ENCODE measurements at places on chromosomes 3 and 15.

DNA sequence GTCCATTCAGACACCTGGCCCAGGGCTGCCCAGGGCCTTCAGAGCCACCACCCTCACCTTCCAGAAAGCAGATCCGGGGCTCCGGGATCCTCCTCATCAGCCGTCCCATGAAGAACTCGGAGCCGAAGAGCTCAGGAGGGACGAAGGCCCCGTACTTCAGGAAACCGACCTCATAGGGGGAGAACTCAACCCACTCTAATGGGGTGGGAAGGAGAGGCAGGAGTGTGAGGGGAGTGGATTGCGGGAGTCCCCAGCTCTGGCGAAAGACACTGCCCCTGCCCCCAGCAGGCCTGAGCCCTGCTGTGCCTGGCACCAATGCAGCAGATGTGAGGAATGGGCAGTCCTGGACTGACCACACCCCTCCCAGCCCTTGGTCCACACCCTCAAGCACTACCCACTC, 22.6 kb downstream of the PLA2G4D start:
- H3K4me3 ChIP-seq, result no peak overlapping the region
- no peaks in the 10 kb centered on the region for H3K4me1 ChIP-seq
- no peaks in the 10 kb centered on the region for H3K27me3 ChIP-seq

GRCh38 chr15:34456658-34457057, 19.1 kb upstream of the GOLGA8A start:
- H3K36me3 ChIP-seq, result no peaks in the 10 kb centered on the region
- DNase-seq, result no peak
- no peaks in the 10 kb centered on the region for H3K4me1 ChIP-seq
- H3K27me3 ChIP-seq, result no peaks in the 10 kb centered on the region

GRCh38 chr15:51270706-51271105, 67.7 kb downstream of the CYP19A1 start:
- H3K27ac ChIP-seq, result no peak overlapping the region
- no peak for DNase-seq
- no peak overlapping the region for H3K4me3 ChIP-seq
- H3K27me3 ChIP-seq, result no peaks in the 10 kb centered on the region
- no peaks in the 10 kb centered on the region for H3K4me1 ChIP-seq

DNA sequence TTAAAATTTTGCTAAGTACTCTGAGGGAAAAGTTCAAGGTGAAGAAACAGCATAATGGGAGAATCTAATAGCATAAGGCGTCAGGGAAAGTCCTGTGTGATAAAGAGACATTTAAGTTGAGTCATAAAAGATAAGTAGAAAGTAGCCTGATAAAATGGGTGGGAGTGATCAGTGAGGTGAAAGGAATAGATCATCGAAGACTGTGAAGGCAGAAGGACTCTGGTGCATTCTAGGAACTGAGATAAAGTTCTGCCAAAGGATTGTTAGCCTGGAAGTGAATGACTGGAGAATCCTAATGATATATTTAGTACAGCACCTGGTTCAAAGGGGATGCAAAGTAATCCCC, 149.9 kb downstream of the CFAP20DC start:
- no peak overlapping the region for H3K4me3 ChIP-seq
- no peak for DNase-seq
- H3K27ac ChIP-seq, result no peak overlapping the region
- H3K4me1 ChIP-seq, result no peaks in the 10 kb centered on the region

DNA sequence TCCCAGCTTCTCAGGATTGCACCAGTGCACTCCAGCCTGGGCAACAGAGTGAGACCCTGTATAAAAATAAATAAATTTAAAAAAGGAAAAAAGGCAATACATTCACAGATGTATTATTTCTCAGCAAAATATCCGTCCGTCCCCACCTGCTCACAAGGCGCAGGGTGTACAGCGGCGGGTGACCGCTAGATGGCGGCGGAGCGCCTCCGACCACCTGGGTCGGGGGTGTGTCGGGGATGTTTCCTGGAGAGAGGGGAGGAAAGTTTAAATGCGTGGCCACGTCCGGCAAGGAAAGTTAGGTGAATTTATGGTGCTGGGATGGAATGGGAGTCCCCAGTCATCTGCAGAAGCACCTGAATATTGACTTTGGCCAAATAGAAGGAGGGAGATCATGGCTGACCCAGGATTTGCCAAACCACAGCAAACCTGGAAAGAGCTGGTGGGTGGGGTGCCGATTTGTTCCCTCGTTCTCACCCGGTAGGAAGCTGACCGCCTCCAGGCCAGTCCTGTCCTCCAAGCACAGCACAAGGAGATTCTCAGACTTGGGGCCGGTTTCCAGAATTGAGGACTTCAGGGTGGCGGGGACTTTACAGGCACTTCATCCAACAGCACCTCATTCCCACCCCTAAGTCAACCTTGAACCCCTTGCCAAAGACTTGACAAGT, 88.3 kb downstream of the TMEM266 start:
- peak; percentile 93 for DNase-seq
- H3K36me3 ChIP-seq, result no peaks in the 10 kb centered on the region
- no peak overlapping the region for H3K4me3 ChIP-seq

DNA sequence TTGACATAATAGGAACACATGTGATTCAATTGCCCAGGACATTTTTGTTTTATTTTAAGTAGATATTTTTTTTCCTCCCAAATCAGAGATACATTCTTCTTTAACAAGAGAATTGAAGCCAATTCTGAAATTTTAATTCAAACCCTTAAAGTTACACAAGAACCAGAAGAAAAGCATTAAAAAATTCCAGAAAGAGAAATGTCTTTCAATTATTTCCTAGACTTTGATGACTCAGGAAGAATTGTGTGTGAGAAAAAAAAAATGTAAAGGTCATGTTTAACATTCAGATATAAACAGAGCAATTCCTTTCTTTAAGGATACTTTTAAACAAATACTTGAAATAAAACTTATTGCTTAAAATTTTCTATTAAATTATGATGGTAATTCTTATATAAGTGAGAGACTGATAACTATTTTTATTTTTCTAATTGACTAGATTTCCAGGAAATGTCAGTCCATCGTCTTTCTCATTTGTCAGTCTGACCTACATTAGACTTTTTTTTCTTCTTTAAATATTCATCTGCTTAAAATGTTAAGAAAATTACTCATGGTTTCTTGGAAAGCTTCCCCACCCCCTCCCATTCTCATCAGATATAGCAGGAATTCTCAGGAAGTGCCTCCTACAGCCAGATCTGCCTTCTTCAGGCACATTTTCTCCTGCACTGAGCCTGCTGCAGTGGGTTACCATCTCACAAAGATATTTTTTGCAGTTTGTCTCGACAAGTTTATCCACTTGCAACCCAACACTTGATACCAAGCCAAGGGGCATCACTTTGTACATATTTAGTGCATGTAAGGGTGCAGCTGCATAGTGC, 261.8 kb upstream of the CBLB start:
- no peaks in the 10 kb centered on the region for H3K4me1 ChIP-seq
- no peak for DNase-seq
- H3K4me3 ChIP-seq, result no peak overlapping the region
- H3K36me3 ChIP-seq, result no peaks in the 10 kb centered on the region

DNA sequence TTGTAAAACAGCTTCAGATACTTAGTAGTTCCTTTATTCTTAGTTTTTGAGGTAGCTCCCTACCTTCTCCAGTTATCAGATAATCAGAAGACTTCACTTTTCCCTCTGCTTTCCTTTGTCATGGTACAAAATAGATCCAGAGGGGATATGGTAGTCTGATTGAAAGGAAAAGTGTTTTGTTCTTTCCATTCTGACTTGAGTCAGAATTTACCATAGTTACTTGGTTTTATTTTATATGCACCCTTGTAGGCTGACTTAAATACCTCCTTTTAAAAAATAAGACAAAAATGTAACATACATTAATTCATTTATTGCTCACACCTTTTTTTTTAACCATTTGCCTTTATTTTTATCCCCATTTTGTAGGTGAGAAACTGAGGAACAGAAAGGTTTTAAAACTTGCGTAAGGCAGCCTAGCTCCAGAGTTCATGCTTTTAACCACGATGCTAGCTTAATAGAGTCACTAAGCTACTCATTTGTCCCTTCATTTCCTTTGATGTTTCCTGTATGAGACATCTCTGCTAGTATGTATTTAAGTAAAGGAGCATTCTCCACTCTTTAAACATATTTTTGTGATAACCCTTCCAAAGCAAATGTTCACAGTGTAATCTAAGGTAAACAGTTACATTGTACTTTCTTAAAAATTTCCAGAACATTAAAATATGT, 187.5 kb downstream of the KLHL25 start:
- H3K27me3 ChIP-seq, result no peaks in the 10 kb centered on the region
- H3K4me3 ChIP-seq, result no peak overlapping the region
- H3K4me1 ChIP-seq, result peaks cover 25% of the 10 kb centered on the region
- H3K36me3 ChIP-seq, result no peaks in the 10 kb centered on the region
- DNase-seq, result no peak
- peak overlapping the region; percentile 29 for H3K27ac ChIP-seq

DNA sequence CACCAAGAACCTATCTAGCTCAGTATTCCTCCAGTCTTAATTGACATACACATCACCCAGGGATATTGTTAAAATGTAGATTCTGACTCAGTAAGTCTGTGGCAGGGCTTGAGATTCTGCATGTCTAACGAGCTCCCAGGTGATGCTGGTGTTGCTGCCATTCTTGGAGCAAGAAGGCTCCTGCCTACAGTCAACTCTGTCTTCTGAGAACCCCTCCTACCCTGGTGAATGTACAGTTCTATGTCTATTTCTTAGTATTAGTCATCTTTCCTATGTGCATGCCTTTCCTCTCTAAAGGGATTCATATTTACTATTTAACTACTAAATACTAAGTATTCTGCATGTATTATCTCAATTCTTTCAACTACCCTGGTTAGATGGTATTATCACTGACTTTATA, 268.7 kb downstream of the EDEM1 start:
- no peaks in the 10 kb centered on the region for H3K36me3 ChIP-seq
- no peaks in the 10 kb centered on the region for H3K4me1 ChIP-seq
- no peak overlapping the region for H3K4me3 ChIP-seq
- no peak overlapping the region for H3K27ac ChIP-seq

GRCh38 chr15:80695911-80696661, 976 bp downstream of the ABHD17C start:
- peak overlapping the region; percentile 43 for H3K4me3 ChIP-seq
- H3K36me3 ChIP-seq, result no peaks in the 10 kb centered on the region
- no peaks in the 10 kb centered on the region for H3K27me3 ChIP-seq
- H3K4me1 ChIP-seq, result no peaks in the 10 kb centered on the region
- peak; percentile 45 for DNase-seq

- H3K27ac ChIP-seq, result no peak overlapping the region
- no peaks in the 10 kb centered on the region for H3K4me1 ChIP-seq
- DNase-seq, result no peak
- no peaks in the 10 kb centered on the region for H3K36me3 ChIP-seq
- no peaks in the 10 kb centered on the region for H3K27me3 ChIP-seq
Measured at GRCh38 chr3:64093825-64094712, 70.8 kb upstream of the PSMD6 start.

- H3K27ac ChIP-seq, result no peak overlapping the region
- H3K4me1 ChIP-seq, result no peaks in the 10 kb centered on the region
- H3K36me3 ChIP-seq, result no peaks in the 10 kb centered on the region
- no peaks in the 10 kb centered on the region for H3K27me3 ChIP-seq
- H3K4me3 ChIP-seq, result no peak overlapping the region
Measured at GRCh38 chr15:81301385-81301784, 22.6 kb downstream of the STARD5 start.

DNA sequence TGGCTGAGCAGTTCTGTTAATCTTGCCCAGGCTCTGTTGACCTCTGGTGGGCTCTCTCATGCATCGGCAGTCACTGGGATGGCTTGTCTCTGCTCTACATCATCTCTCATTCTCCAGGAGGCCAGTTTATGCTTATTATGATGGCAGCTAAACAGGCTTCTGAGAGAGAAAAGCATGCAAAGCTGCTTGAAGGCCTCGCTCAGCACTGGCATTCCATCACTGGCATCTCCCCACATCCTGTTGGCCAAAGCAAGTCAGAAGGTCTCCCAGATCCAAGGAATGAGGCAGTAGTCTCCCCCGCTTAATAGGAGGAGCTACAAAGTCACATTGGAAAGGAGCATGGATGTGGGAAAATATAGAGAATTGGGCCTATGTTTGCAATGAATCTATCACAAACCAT, 212.6 kb downstream of the ZNF621 start:
- no peak overlapping the region for H3K27ac ChIP-seq
- H3K4me3 ChIP-seq, result no peak overlapping the region
- H3K27me3 ChIP-seq, result no peaks in the 10 kb centered on the region
- no peaks in the 10 kb centered on the region for H3K36me3 ChIP-seq

DNA sequence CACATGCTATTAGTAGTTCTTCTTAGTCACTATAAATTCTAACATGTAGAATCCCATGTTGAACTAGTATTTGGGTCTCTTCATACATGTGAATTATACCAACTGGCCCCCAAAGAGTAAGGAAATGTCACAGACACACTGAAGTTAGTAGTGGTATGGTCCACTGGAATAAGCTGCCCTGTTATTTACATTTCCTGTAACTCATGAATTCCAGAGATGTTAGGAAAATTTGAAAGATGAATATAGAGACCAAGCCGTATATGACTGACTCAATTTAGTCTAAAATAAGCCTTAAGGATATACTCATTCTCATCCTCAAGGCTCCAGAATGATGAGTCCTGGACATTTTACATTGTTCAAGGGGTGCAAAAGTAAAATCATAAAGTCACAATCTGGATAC, 81.2 kb downstream of the FBXL22 start:
- no peak for DNase-seq
- H3K27ac ChIP-seq, result no peak overlapping the region
- no peaks in the 10 kb centered on the region for H3K27me3 ChIP-seq
- H3K4me1 ChIP-seq, result no peaks in the 10 kb centered on the region

DNA sequence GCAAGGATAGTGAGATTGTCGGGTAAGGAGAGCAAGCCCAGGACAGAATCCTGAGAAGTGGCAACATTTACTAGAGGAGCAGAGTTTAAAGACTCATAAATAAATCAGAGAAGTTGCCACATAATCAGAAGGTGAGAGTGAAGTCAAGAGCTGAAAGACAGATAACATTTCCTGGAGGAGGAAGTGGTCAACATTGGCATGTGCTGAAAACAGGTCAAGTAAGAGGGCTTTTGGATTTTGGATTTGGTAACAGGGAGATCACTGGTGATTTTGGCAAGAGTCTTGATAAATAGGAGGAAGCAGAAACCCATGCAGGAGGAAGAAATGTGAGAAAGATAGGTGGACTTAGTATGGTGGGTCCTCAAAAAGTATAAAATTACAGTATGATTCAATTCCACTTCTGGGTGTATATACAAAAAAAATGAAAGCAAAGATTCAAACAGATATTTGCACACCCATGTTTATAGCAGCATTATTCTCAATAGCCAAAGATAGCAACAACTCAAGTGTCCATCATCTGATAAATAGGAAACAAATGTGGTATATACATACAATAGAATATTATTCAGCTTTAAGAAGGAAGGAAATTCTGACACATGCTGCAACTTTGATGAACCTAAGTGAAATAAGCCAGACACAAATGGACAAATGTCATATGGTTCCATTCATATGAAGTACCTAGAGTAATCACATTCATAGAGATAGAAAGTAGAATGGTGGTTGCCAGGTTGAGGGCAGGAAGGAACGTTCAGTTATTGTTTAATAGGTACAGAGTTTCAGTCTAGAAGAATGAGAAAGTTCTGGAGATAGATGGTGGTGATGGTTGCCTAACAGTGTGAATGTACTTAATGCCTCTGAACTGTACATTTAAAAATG, 27.3 kb upstream of the MBNL1 start:
- H3K4me1 ChIP-seq, result no peaks in the 10 kb centered on the region
- H3K36me3 ChIP-seq, result no peaks in the 10 kb centered on the region

- no peak overlapping the region for H3K27ac ChIP-seq
- no peaks in the 10 kb centered on the region for H3K4me1 ChIP-seq
- no peak for DNase-seq
- H3K27me3 ChIP-seq, result no peaks in the 10 kb centered on the region
Measured at GRCh38 chr3:113141543-113141942, 69.8 kb upstream of the BOC start.

GRCh38 chr3:192917404-192918274, at the start of gene MB21D2:
Gene MB21D2 (minus strand): TSS chr3:192917856. CDS start chr3:192917840, 16 bp downstream.
- H3K27me3 ChIP-seq, result no peaks in the 10 kb centered on the region
- peak; percentile 81 for DNase-seq
- H3K36me3 ChIP-seq, result no peaks in the 10 kb centered on the region
- H3K4me3 ChIP-seq, result peak within 1 kb of the TSS; percentile 63
